Myocyte (in vitro differentiated cells): ENCODE measurements at places on chromosomes 4 and X. TPM values are rescaled to one million over a fixed set of nuclear protein-coding genes. Genes with fewer than 3 reads are reported as not detected.

DNA sequence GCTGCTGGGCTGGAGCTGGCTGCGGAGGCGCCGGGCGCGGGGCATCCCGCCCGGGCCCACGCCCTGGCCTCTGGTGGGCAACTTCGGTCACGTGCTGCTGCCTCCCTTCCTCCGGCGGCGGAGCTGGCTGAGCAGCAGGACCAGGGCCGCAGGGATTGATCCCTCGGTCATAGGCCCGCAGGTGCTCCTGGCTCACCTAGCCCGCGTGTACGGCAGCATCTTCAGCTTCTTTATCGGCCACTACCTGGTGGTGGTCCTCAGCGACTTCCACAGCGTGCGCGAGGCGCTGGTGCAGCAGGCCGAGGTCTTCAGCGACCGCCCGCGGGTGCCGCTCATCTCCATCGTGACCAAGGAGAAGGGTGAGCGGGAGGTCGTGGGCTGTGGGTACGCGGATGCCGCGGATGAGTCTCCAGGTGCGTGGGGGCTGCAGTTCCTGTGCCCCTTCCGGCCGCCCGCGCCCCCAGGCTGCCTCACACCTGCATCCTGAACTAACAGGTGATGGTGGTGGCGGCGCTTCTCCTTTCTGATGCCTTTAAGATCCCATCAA, 499 bp downstream of the CYP2U1 start:
- DNase-seq, result no peak

DNA sequence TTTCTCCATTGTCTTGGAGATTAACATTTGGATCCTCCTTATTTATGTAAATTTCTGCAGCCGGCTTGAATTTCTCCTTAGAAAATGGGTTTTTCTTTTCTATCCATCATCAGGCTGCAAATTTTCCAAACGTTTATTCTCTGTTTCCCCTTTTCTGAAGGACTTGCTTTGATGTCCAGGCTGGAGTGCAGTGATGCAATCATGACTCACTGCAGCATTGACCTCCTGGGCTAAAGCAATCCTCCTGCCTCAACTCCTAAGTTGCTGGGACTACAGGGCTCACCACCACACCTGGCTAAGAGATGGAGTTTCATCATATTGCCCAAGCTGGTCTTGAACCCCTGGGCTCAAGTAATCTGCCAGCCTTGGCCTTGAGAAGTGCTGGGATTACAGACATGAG, 144.0 kb upstream of the ZXDB start:
- DNase-seq, result no peak

DNA sequence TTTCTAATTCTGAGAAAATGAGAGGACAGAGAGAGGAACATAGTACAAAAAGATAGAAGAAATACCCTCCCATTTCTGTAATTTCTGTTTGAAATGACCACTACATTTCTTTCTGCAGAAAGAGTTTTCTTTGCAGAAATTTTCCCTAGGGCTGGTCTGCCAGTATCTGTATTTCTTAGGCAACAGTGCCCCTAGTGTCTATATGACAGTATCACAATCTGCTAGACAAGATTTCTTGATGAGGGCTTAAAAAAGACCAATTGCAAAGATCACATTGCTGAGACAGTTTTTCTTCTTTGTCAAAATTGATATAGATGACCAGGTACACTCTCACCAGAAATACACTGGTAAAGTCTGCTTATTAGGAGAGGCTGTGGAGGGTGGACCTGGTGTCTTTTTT, 81.0 kb upstream of the ZDHHC15 start:
- peak; percentile 29 for DNase-seq

- no peak for DNase-seq
Measured at GRCh38 chr4:46425775-46426400, 36.0 kb upstream of the GABRA2 start.

DNA sequence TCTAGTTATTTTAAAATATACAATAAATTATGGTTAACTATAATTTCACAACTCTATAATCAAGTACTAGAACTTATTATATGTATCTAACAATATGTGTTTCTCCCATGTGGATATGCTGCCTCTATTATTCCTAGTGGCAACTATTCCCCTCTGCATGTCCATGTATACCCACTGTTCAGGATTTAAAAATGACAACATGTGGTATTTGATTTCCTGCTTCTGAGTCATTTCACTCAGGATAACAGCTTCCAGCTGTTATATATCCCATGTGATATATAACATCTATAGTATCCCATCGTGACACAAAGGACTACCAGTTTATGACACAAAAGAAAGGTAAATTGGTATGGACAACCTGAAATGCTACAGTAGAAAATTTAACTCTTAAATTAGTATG, 167.4 kb upstream of the TACR3 start:
- no peak for DNase-seq

The KIT gene
- 0.03 and 0.10 TPM in 2 replicates for total RNA-seq

DNA sequence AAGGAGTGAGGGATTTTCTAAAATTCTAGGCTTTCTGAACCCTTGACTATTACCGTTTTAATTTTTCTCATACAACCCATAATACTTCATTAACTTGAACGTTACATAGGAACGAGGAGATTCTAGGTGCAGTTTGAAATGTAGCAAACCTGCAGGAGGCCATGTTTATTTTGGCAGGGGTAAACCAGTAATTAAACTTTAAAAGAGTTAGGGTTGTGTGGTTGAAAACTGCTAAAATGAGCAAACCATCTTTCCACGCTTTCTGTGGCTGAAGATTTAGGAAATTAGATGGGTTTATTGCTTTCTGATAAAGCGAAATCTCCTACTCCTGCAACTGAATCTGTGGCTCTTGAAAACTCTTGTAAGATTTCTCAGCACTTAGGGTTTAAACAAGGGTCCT, 1.7 kb downstream of the PHEX start:
- no peak for DNase-seq

The SH3RF1 gene
- total RNA-seq, result 6.9 and 15.1 TPM in 2 replicates

The HDAC8 gene
- 25.0 and 29.6 TPM in 2 replicates for total RNA-seq

DNA sequence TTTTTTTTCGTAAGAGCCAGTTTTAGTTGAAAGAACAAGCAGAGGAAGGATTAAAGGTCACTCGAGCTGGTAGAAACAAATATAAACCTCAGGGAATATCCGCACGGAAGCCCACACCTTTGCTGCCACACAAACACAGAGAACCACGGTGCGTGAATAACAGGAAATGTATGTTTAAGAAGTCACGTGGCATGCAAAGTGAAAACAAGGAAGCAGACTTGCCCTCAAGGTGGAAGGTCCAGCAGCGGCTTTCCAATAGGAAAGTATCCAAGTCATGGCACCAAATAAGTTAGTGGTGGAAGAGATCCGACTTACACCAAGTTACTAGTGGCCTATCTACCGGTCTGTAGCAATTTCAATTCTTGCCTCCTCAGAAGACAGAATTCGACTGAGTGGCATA, 215.5 kb downstream of the HHIP start:
- DNase-seq, result no peak

The BMX gene
- not detected in 2 replicates for total RNA-seq

The ASB9 gene
- total RNA-seq, result 0.70 and 1.1 TPM in 2 replicates

The RAB9B gene
- 2.1 and 2.9 TPM in 2 replicates for total RNA-seq

DNA sequence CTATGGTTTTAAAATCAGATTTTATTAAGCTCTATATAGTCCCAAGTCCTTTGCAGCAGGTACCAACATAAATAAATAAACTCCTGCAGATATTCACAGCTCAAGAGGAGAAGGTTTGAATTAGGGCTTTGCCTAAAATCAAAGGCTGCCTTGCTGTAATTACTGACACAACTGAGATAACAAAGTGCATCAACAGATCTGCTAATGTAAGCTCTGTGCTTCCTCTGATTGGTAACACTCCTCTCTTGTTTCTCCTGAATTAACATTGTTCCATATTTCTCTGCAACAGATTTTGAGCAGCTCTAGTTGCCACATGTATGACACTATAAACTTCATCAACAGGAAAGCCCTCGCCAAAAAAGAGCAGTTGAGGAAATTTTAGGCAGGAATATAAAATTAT, 193.6 kb downstream of the SLC39A8 start:
- DNase-seq, result no peak

The ARR3 gene
- not detected in 2 replicates for total RNA-seq

DNA sequence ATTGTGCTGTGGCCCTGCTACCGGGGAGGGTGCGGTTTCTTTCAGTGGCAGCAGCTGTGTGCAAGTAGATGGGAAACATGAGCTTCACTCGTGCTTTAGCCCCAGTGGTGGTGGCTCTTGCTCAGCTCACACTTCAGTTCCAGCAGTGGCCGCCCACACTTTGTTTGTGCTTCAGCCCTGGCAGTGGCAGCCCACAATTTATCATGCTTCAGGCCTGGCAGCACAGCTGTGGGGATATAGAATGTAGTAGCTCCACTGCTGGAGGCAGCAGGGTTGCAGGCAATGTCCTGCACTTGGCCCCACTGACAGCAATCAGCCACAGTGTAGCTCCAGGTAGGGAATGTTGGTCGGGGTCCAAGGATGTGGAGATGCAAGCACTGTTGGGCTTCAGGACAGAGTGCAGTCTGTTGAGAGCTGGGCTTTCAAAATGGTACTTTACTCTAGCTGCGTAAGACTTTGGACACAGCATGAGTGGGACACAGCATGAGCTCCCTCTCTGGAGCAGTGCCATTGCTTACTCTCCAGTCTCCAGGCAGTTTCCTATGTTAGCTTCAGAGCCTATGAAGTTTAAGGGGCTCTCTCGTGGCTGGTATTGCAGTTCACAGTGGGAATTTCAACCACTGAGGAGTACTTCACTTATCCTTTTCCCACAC, 413.1 kb downstream of the PDGFC start:
- peak; percentile 25 for DNase-seq

GRCh38 chrX:33324099-33324498, 112.8 kb upstream of the DMD start:
- DNase-seq, result no peak

GRCh38 chr4:153327247-153327646, 17.2 kb upstream of the MND1 start:
- DNase-seq, result no peak

DNA sequence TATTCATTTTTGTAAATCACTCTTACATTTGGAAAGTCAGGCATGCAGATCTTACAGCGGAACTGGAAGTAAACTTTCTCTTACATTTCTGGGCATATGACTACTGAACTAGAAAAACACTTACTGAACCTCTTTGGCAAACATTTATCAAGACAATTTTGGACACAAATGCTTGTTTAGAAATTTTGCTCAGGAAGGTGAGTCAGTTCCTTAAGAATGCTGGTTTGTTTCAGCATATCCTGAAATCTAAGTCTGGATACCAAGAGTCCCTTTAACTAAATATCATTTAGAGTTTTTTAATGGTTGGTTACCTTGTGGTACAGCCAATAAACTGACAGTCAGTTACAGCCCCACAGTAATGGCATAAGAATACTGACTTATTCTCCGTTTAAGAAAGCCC, 15.0 kb downstream of the SHISA3 start:
- no peak for DNase-seq

The SAP30 gene
- 27.3 and 70.7 TPM in 2 replicates for total RNA-seq

DNA sequence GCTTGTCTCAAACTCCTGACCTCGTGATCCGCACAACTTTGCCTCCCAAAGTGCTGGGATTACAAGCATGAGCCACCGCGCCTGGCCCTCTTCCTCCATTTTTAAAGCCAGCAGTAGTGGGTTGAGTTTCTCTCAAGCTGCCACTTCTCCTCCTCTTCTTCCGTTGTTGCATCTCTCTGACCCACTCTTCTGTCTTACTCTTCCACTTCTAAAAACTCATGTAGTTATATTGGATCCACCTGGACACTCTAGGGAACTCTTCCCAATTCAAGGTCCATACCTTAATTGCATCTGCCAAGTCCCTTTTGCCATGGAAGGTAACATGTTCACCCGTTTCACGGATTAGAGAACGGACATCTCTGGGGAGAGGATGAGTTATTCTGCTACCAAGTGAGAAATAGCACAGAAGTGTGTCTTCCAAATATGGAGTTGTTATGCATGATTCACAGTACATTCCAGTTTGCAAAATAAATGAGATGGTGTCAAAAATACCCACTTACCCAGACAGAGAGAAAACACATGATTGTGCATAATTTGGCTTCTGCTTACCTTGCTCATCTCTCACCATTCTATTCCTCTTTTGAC, 51.8 kb downstream of the GBA3 start:
- DNase-seq, result no peak

DNA sequence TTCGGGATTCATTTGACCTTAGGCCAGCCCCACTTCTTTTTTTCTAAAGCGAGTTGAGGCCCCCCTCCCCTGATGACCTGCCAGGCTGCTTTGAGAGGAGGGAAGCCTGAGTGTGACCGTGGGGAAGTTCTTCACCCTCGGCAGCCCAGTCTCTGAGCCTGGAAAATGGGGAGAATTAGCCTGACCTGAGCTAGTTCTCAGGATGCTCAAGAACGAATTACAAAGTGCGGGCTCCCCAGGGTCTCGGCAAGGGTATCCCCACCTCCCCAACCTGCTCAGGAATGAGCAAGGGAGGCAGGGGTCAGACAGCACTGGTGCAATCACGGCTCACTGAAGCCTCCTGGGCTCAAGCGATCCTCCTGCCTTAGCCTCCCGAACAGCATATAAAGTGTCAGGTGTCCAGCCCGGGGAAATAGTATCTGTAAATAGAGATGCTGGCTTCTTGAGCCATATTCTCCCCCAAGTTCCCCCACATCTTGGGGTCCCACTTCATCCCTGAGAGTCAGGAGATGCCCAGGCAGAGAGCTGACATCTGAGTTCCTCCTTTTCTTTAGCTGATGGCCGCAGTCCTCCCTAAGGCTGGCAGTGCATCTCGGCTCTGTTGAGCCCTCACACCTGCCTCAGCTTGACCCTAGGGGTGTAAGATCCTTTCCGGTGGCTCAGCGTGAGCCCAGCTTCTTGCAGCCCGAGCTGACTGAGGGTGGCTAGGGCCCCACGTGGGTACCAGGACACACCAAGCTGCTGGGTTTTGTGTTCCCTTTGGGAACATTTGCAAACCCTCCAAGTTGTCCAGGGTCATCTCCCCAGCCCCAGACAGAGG, 1.6 kb downstream of the DUSP9 start:
- no peak for DNase-seq

DNA sequence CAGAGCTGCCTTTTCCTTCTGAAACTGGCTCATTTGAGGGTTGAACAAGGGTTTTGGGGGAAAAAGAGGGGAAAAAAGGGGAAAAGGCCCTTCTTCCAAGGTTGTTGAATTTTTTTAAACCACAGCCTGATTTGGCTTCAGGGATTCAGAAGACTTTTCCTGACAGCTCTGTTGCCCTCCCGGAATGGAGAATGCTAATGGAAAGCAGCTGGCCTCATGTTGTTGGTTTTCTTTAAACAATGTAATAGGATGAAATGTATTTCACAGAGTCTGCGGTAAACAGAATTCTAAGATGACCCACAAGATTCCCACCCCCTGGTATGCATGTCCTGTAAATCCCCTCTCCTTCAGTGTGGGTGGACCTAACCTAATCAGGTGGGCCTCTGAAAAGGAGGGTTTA, 3.3 kb upstream of the KIAA1210 start:
- DNase-seq, result no peak

GRCh38 chrX:12989461-12989860, 14.6 kb downstream of the TMSB4X start:
- no peak for DNase-seq

- no peak for DNase-seq
Measured at GRCh38 chr4:36719425-36719824, 438.0 kb downstream of the DTHD1 start.

- DNase-seq, result no peak
Measured at GRCh38 chr4:851701-852430, 25.9 kb upstream of the CPLX1 start.

The STOX2 gene
- 0.31 and 0.53 TPM in 2 replicates for total RNA-seq

The MAGEA12 gene
- total RNA-seq, result not detected in 2 replicates

The MAGEB17 gene
- not detected in 2 replicates for total RNA-seq

The YTHDC1 gene
- 56.1 and 58.0 TPM in 2 replicates for total RNA-seq
